Urinary bladder (tissue), 4 donors: ENCODE measurements at places on chromosomes 2 and 18. TPM values are rescaled to one million over a fixed set of nuclear protein-coding genes. Genes with fewer than 3 reads are reported as not detected.

DNA sequence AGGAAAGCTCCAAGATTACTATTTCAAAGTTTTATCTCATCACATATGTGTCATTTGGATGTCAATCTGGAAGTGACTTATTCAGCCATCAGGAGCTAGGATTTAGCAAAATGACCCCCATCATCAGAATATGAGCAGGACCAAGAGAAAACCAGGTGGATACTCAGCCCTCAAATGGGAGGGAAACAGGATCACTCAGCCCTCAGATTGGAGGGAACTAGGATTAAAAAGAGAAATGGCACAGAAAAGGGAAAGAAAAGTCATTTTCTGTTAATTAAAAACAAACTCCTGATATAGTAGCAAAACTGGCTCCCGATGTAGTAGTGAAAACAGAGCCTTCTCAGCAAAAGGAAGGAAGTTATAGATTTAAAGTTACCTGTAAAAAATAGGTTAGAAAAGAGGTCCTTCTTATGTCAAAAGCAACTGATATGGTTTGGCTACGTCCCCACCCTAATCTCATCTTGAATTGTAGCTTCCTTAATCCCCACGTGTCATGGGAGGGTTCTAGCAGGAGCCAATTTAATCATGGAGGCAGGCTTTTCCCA is 69.0 kb upstream of the MYCN start:
- no peak for DNase-seq

GRCh38 chr2:696999-697627 is 19.9 kb upstream of the TMEM18 start:
- no peak for DNase-seq

DNA sequence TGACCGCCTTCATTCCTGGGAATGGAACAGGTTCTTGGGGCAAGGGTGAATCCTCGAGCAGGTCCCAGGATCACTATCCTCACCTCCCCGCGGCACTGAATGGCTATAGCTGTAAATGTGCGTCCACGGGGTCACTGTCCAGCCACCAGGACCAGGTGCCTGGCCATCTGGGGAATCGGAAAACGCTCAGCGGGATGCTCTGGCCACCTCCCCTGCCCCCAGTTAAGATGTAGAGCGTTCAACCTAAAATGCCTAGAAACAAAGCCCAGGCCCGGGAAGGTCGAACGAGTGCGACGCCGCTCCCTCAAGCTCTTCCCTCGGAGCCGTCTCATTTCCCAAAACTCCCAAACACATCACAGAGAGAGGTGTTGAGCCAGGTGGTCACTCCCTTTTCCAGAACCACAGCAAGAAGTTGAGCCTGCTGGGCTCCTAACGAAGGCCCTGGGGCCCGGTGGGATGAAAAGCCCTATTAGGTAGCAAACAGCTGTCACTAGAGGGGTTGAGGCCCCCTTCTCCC is 795 bp upstream of the CAPN10 start:
- no peak for DNase-seq

DNA sequence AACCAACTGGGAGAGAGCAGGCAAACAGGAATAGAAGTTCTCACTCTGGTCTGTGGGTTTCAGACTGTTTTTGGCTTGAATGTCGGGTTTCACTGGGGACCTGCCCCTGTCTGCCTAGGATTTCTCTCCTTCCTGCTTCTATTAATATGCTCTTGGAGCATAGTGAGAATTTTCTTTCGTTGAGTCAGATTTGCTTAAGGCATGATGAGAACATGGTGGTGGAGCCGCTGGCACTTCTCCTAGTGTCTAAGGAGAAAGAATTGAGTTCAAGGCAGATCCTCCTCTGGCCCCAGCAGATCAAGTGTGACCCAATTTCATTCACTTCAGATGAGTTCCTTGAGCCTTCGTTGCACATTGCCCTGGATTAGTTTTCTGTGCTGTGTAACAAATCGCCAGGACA is 103.9 kb upstream of the HS6ST1 start:
- DNase-seq: no peak

DNA sequence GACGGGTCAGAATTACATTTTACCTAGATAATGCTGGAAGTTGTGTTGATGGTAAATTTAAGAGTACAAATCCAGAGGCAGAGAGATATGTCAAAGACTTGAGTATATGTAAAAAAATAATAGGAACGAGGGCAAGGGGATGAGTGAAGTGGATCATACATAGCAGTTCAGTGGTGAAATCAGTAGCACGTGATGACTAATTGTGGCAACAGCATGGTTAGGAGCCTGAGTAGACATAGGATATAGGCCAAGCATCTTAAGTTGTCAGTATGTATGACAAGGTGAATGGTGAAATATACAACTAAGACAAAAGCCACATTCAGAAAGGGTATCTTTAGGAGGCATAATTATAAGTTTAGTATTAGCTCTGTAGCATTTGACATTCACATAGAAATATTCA is 826.5 kb upstream of the PIK3C3 start:
- DNase-seq: no peak

GRCh38 chr2:232504438-232504837 is 15.8 kb upstream of the PRSS56 start:
- no peak for DNase-seq

DNA sequence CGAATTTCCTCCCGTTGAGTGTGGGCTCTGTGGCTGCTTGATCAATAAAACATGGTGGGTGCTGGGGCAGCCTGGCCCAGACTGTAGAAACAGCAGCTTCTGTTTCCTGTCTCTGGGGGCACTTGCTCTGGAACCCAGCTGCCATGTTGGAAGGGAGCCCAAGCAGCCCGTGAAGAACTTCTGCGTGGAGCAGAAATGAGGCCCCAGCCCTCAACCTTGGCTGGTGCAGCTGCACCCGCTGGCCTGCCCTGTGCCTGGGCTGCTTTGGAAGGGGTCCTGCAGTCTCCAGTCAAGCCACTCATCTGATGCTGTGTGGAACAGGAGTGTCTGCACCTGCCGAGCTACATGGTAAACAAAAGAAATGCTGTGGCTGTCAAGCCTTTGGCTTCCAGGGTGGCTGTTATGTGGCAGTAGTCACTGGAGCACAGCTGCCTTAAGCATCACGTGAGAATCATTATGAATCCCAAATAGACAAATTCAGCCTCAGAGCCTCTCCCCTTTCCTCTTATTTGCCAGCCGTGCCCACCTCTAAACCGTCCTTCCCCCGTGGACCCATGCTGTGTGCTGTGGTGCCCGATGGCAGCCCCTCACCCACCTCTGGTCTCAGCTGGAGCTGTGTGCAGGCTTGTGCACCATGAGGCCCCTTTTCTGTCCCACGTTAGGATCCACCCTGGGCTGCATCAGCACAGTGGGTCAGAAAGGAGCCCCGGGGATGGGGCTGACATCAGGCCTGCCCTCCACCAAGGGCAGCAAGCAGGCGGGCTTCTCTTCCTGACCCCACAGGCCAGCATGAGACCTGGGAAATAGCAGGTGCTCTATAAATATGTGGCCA is 134.0 kb upstream of the HDAC4 start:
- no peak for DNase-seq

SP5 gene
- 2.8 TPM for polyA plus RNA-seq

NEU2 gene
- polyA plus RNA-seq: not detected

IL1B gene
- 7.5 TPM for polyA plus RNA-seq

SDC1 gene
- 65.3 TPM for polyA plus RNA-seq

FSHR gene
- not detected for polyA plus RNA-seq
